ENCODE measurements at places on chromosomes 3 and 15. TPM values are rescaled to one million over a fixed set of nuclear protein-coding genes. Genes with fewer than 3 reads are reported as not detected.

DNA sequence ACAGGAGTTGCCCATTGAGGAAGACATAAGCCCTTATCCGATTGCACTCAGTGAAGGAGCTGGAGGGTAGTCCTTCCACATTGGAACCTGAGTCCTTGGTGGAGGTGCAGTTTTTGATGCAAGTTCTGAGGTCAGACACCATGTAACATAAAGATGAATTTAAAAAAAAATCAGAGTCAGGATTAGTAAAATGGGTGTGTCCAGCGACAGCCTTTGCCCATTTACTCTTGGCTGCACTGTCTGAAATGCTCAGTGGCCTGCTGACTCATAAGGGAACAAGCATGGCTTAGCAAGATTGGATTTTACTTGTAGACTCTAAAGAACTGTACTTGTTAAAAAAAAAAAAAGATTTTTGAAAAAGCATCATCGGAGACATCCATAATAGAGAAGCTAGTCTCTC, 241.1 kb upstream of the TOPAZ1 start:
- DNase-seq, result no peak

- peak; percentile 78 for DNase-seq
These were observed at the start of gene DNAH12 for GRCh38 chr3:57544181-57545125. DNAH12 (minus strand) TSS chr3:57544344; CDS start chr3:57542870, 1,474 bp downstream.

CFAP92 gene
- 0.93 TPM for polyA plus RNA-seq

DNA sequence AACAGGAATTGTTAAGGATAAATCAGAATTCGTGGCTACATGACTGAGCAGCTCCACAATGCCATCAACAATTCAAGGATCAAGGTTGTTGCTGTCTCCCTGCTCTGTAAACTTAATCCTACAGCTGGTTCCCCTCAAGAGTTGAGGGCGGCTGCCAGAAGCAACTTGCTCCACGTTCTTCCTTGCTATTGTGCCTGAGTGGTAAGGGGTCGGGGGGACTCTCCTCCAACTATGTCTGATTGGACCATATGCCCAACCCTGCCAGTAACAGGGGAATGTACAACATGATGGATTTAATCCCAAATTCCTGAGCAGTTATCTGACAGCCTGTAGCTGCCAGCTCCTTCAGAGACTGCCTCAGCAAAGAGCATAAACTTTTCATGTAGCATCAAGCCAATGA, 37.9 kb upstream of the MECOM start:
- DNase-seq, result no peak

RBMS3 gene
- 10.3 TPM for polyA plus RNA-seq

CP gene
- polyA plus RNA-seq, result 0.87 TPM

- DNase-seq, result no peak
These were observed 41.3 kb upstream of the TNFSF10 start for GRCh38 chr3:172564499-172564898.

PCBP4 gene
- polyA plus RNA-seq, result 68.2 TPM

DNA sequence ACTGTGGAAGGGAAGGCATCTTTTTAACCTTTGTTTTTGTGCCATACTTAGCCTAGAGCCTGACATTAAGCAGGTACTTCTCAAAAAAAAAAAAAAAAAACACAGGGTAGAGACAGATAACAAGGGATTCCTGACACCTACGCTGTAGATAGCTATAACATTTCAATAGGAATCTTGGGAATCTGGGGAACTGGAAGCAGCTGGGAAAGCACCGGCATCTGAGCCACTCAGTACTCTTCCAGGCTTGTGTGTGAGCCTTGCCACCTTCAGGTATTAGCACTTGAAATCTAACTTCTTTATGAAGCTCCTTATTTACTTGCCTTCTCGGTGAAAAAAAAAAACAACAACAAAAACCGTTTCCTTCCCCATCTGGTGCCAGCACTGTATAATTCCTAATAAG, 46.8 kb downstream of the PIK3CA start:
- DNase-seq, result no peak

ACTL6A gene
- polyA plus RNA-seq, result 109 TPM

DNA sequence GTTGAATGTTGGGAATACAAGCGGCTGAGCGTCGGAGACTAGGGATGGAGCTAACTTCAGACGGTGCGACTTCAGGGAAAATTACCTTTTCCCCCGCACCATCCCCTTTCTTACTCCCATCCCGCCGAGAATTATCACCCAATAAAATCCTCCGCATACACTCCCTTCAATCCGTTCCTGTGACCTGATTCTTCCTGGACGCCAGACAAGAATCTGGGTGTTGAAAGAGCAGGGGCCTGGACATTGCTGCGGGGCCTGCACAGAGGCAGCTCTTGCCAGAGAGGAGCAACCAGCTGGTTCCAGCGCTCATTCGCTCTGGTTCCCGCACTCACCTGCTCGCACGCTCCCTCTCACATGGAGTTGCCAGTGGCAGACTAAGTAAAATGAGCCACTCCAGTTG, 241.9 kb downstream of the ALCAM start:
- no peak for DNase-seq

HESX1 gene
- 4.5 TPM for polyA plus RNA-seq

DNA sequence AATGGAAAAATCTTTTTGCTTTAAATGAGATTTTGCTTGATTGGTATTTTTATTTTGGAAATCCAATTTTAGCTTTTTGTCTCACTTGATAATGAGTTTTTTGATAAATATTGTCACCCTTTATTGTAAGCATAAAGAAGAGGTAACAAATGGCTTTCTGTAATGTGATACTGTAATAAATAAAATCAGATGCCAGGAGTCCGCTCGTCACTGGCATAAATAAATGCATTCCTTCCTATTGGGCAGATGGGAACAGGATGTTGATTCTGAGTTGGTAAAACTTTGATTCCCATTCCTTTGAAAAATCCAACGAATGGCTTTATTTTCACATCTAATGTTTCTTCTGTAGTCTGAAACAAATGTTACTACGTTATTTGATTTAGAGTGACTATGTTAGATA, 59.9 kb downstream of the CACNA2D3 start:
- DNase-seq, result no peak

RTP3 gene
- not detected for polyA plus RNA-seq

Data from right renal pelvis (tissue), 4 donors.